ENCODE measurements at places on chromosomes 2 and 18.

GRCh38 chr18:57048351-57048750 lies 98.5 kb upstream of the BOD1L2 start:
- no peak for DNase-seq

DNA sequence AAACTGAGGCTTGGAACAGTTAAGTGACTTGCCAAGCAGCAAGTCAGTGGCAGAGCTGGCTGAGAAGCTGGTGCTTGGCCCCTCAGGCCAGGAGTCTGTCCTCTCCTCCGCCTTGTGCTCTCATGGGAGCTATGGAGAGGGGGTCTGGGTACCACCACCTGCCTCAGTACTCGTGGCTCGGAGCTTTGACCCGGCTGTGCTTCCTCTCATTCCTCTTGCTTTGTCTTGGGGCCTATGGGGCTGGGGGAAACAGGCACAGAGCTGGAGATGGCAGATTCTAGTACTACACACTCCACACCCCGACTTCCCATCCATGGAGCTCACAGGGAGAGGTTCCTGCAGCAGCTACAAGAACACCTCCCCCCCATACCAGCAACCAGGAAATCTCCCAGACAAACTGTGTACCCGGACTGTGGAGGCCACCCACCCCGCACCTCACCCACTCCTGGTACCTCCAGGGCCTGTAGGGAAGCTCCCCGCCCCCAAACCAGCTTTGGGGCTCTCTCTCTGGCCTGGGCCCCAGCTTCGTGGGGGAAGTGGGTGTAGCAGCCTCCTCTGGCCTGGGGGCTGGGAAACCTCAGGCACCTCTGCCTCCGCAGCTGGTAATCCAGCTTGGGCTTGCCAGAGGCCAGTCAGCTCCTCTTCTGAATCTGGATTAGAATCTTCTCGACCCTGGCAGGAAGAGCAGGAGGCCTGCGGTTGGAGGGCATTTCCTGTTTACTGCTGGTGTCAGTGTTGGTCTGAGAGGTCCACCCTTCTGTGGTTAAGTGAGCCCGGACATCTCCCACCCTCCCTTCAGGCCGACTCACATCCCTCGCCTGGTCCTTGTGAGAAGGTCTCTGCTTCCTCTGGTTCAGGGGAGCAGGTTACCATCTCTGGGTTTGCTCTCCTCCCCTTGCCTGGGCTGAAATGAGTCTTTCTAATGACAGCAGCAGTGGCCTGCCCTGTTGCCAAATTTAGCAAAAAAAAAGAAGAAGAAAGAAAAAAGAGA lies 22.3 kb upstream of the RHOB start:
- peak; percentile 69 for DNase-seq

DNA sequence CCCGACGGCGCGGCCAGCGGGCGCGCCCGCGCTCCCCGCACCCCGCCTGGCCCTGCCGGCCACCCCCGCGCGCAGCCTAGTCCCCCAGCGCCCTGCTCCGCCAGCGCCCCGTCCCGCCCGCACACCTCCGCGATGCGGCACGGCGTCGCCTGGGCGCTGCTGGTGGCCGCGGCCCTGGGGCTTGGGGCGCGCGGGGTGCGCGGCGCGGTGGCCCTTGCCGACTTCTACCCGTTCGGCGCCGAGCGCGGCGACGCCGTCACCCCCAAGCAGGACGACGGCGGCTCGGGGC lies 232 bp downstream of the SNED1 start:
- no peak for DNase-seq

DNA sequence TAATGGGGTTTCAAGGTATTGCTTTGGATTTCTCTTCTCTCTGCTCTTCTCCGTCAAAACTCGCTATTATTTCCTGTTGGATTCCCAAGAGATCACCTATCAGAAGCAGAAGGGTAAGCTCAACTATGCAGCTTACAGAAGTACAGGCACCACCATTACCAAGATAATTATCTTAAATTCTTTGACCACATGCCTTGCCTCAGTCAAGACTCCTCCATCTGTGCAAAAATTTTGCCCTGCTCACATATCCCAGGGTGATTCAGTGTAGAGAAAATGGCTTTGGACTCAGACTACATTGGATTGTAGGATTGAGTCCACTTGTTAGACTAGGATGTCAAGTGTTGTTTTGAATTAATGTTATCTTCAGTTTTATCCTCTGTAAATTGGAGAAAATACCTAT lies 698.7 kb downstream of the TDRD15 start:
- DNase-seq: no peak

GRCh38 chr2:217835931-217836891 lies 166.6 kb downstream of the TNS1 start:
- DNase-seq: no peak

DNA sequence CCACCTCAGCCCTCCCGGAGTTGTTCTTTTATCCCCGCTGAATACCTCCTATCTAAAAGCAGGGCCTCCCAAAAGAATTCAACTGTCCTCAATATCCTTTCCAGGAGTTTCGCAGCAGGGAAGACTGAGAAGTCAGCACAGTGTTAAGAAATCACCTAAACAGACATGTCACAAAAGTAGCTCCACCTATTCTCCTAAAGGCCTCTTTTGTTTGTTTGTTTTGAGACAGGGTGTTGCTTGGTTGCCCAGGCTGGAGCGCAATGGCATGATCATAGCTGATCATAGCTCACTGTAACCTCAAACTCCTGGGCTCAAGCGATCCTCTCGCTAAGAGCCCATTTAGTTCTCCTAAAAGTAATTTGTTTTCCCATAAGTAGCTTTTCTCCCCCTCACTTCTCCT lies 53.8 kb downstream of the TEX44 start:
- DNase-seq: no peak

- no peak for DNase-seq
Measured at GRCh38 chr2:239321596-239322415, 79.0 kb downstream of the HDAC4 start.

DNA sequence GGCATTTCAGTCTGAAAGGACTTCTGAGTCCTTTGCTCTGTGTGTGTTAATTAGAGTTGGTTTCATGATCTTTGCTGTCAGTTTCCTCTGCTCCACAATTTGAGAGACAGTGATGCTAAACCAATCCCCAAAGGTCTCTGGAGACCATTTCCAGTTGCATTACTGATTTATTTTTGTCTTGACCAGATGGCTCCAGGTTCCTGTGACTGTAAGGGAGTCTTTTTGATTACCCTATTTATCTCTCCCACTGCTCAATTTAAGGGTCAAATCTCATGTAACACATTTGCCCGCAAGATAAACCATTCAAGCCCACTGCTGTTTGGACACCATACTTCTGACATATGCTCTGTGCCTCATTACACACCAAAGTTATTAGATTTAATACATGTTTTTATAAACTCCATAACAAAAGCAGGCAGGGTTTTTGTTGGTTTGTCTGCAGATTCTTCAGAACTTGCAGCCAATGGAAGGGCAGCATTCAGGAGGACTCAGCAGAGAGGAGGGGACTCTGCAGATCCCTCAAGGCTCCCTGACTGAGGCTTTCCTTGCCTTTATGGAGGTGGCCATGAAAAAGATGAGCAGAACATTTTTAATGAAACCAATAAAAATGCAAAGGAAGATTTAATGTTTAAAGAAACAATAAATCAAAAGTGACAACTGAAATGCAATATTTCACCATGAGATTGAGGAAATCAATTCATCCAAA lies 889.3 kb upstream of the CELF4 start:
- DNase-seq: no peak

DNA sequence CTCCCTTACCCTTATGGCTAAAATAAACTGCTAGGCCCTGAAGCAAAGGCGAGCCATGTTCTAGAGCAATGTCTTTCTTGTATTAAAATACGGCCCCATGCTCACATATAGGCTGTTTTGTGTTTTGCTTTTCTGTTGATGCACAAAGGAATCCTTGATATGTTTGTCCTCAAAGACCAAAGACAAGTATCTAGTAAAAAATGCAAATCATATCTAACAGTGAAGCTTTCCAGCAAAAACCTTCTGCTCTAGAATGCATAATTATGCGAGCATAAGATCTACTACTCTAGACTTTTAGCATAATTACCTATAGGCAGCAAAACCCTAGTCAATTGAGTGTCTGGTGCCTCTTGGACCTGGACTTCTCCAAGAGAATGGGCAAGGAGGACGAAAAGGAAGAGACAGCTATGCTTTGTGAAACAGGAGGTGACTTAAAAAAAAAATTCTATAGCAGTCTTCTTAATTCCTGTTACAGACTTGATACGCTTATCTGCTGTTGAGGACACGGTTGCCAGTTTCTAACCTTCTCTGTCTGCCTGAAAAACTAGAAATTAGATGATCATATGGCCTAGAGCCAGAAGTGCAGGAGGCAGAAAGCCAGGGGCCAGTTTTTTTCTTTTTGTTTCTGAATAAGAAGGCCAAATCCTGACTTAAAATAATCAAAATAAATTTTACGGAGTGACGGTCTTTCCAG lies 1.5 kb upstream of the AMMECR1L start:
- DNase-seq: no peak

- DNase-seq: no peak
Measured at GRCh38 chr18:62332431-62332830, 7.3 kb downstream of the TNFRSF11A start.

DNA sequence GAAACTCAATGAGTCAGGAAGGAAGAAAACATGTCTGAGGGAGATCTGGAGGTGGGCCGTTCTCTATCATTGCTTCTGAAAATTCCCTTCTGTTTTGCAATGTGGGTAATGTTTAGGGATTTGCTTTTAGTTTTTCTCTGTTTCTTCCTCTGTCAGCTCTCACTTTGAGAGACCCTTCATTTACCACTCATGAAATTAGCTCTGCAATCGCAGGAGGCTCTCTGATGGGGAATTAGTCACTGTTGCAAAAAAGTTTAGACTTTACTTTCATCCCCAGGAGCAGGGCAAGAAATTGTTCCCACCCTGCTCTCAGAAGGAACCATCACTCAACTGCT lies 80.0 kb upstream of the MAP4K3 start:
- no peak for DNase-seq

DNA sequence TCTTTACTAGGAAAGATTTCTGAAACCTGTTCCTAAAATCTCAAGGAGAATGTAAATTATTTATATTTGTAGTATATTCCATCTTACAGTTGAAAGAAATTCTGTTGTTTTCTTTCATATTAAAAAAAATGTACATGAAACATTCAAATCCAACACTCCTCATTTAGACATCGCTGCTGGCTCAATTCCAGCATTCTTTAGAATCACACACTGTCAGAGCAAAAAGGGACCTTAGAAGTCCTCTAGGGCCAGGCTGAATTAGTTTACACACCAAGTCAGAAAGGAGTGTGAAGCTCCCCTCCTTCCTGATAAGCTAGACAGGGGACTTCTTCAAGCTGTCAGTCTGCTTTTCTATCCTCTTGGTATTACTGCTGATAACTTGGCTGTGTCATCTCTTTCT lies 158.6 kb upstream of the LTBP1 start:
- DNase-seq: no peak

- no peak for DNase-seq
Measured at GRCh38 chr18:13599031-13599430, 127.3 kb downstream of the FAM210A start.

DNA sequence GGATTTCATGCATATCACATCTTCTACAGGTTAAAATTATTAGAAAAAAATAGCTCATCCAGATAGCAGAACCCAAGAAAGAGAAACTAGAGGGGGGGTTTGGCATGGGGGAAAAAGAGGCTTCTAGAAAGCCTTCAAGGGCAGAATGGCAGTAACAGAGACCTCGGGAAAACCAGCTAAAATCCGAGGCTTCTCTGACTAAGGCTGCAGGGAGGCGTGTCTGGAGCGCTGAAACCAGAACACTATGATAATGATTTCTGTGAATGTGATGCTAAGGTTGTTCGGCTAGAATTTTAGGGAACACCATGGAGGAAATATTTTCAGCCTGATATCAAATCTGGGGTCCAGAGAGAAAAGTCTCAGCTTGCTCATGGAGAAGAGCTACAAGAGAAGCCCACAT lies 73.0 kb downstream of the ATP8B1 start:
- DNase-seq: no peak

GRCh38 chr2:28471214-28471613 lies 24.6 kb upstream of the PLB1 start:
- DNase-seq: no peak

GRCh38 chr2:6064757-6065156 lies 372.6 kb downstream of the SOX11 start:
- DNase-seq: no peak

DNA sequence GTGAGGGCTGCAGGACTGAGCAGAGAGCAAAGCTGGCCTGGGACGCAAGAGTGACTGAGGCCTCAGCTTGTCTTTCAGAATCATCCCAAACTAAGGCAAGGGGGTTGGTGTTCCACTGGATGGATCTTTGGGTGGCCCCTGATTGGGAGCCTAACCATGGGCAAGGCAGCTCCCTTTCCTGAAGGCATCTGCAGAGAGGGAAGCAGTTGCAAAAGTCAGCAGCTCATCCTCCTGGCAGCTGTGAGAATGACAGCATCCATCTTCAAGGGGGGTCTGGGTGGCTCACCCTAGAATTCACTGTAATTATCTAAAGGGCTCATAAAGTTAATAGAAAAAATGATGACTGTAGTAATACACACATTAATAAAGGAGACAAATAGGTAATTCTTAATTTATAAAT lies 46.5 kb upstream of the RAB31 start:
- DNase-seq: no peak

DNA sequence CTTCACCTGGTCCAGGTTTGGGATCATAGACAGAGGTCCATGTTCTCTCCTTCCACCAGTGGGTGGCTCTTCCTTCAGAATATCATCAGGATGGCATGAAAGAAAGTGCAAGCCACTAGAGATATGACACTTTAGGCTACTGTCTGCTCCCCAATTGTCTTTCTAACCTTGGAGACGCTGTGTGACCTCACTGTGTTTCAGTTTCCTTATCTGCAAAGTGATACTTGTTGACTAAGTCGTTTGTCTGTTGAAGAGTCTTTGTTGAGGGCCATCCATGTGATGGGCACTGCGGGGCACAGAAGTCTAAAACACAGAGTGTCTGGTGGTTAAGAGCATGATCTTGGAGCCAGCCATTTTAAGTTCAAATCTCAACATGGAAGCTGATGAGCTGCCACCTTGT lies 259.9 kb upstream of the THSD7B start:
- DNase-seq: no peak

GRCh38 chr18:78974115-78974761 lies 5.4 kb upstream of the SALL3 start:
- DNase-seq: no peak

GRCh38 chr2:32264422-32265105 lies at the start of gene NLRC4:
Gene NLRC4, minus strand, starts transcription at chr2:32264886. Its CDS starts 8,111 bp downstream, at chr2:32256775.
- DNase-seq: no peak

GRCh38 chr2:120494446-120494845 lies 148.5 kb downstream of the INHBB start:
- no peak for DNase-seq

DNA sequence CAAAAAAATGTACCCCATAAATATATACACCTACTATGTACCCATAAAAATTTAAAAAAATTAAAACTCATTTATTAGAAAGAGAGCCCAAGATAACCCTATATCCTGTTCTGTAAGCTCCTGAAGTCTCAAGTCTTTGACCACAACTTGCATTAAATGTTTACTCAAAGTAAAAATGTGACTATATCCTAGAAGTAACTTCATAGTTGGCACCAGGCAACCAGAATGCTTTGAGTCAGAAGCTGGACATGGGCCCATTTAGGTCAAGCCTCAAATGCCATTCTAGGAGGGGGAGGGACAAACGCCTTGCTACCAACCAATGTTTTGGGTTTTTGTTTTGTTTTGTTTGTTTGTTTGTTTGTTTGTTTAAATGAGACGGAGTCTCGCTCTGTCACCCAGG lies 9.3 kb upstream of the TBC1D8 start:
- no peak for DNase-seq
